Putamen (tissue), 1 donor: ENCODE measurements at places on chromosomes 12 and 14.
A peak's percentile ranks its signal among the peaks of the same experiment; 100 is the strongest.

- no peak for DNase-seq
These were observed 137.4 kb downstream of the CALM1 start for GRCh38 chr14:90534091-90534837.

GRCh38 chr12:3815094-3815766 lies 58.0 kb downstream of the PARP11 start:
- no peak for DNase-seq

DNA sequence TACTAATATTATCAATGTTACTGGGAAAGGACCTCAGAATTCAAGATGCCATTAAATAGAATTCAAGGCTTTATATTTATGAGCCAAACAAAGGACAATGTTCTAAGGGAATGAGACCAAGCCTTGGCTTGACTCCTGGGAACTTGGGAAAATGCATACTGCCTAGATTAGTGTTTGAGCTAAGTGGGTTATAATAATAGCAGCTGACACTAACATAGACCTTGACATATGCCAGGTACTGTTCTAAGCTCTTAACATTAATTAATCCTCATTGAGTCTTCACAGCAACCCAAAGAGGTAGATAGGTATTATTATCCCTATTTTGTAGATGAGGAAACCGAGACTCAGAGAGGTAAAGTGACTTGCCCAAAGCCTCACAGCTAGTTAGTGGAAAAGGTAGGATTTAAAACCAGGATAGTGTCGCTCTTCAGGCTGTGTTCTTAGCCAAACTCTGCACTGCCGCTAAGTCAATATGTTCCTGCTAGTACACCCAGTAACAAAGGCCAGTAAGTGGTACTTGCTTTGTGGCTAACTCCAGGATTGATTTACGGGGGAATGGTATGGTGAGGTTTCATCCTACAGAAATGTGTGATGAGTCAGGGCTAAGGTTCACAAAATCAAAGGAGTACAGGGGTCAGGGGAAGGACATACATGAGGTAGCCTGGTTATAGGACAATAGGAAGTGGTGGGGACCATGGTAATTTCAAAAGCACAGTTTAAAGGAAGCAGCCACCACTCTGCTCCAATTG lies 35.8 kb upstream of the PRKAB1 start:
- DNase-seq, result no peak

GRCh38 chr14:38536376-38537038 lies 280.6 kb upstream of the CLEC14A start:
- DNase-seq, result no peak

GRCh38 chr12:75823475-75823874 lies 208.1 kb downstream of the PHLDA1 start:
- no peak for DNase-seq

DNA sequence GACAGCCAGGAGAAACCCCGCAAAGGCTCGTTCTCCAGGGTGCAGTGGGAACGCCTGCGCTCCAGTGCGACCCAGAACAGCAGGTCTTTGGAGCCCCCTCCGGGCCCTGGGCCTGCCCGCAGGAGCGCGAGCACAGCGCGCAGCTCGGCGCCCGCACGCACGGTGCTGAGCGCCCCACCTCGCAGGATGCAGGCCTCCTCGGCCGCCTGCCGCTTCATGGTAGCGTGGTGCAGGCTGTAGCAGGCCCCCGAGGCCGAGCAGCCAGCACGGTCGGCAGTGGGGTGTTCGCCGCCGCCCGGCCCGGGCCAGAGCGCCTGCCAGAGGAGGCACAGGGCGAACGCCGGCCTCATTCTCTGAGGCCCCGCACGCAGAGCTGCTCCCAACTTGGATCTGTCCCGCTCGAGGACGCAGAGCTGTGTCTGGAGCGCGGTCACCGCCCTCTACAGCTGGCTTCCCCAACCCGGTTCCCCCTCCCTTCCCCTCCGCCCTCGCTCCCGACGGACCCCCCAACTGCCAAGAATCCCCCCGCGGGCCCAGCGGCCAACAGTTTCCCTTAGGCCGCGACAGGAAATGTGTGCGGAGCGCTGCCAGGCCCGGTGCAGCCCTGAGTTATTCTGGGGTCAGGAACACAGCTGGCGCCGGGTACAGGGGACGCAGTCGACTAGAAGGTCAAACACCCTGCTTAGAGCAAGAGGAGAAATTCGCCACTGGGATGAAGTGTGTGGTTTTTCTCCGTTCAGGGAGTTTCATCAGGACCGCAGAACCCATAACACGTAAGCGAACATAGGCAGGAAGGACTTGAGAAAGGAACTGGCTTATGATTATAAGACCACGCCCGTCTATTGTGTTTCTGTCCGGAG lies at the start of gene CLEC14A:
Gene CLEC14A, minus strand, starts transcription at position 421 of the 860 bp plus-strand sequence. Its CDS starts 71 bp downstream, at position 350.
- peak; percentile 23 for DNase-seq

GRCh38 chr14:58787592-58787991 lies 149.8 kb downstream of the DACT1 start:
- no peak for DNase-seq

DNA sequence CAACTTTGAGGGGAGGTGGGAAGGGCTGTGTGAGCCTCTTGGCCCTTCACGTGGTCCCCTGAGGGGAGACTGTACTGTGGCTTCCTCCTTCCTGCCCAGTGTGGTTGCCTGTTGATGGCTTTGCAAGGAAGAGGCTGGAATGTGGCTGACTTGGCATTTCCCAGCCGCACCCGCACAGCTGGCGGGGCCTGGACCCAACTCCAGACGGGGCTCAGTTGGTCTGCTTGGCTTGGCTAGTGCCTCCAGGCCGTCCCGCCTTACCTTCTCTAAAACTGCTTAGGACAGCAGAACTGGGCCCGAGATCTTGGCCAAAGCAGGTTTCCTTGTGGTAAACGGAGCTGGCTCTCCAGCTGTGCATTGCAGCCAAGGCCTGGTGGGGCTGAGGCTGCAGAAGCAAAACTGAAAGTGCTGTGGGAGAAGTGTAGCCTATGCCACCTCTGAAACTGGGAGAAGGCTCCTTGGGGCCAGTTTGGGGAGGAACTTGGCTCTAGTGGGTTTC lies 139.5 kb downstream of the SMOC1 start:
- no peak for DNase-seq

- DNase-seq, result no peak
These were observed 3.9 kb upstream of the SPTLC2 start for GRCh38 chr14:77620222-77620870.

DNA sequence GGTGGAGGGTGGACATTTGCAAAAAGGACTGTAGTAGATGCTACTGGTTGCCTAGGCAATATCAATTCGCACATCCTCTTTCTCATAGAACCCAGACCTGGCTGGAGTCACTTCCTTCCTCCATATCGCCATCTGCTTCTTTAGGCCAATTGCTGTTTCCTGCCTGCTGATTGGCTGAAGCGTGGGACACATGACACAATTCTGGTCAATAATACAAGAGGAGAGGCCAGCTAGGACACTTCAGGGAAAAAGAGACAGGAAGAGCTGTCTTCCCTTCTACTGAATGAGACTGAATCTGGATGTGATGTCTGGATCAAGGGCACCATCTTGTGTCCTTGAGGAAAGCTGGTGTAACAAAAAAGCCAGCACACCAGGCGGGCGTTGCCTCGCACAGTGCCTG lies 53.8 kb downstream of the TRPV4 start:
- DNase-seq, result no peak

GRCh38 chr14:51094282-51094821 lies 553 bp downstream of the TRIM9 start:
- DNase-seq, result no peak

DNA sequence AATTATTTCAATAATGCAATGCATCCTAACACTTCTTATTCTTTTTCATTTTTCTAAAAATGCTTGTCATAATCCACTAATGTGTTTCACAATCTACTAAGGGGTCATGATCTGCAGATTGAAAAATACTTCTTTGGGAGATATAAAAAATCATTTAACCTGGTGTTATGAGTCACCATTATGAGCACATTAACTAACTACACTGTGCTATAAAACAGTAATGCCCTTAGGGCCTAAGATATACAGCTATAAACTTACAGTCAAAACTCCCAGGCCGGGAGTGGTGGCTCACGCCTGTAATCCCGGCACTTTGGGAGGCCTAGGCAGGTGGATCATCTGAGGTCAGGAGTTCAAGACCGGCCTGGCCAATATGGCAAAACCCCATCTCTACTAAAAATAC lies 14.2 kb downstream of the ATXN2 start:
- DNase-seq, result no peak

DNA sequence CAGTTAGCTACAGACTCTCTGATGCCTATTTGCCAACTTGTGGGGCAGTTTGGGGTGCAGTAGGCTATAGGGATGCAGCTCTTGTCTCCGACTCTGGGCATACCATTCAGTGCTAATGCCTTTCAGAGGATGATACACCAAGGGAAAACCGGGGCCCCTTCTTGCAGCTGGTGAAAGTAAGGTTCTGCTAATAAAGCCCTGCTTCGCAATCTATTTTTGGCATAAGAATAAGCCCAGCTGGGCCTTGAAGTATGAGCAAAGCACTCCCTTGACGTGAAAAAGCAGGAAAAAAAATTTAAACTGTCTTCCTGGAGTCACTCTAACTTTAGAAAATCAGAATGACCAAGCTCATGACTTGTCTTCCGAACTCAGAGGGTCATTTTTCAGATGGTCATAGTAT lies 124.1 kb upstream of the RBM19 start:
- DNase-seq, result no peak

GRCh38 chr12:15546102-15546701 lies 223.9 kb downstream of the PTPRO start:
- DNase-seq, result no peak
